Memory B cell (primary cell): ENCODE measurements at places on chromosomes 6 and 20.

DNA sequence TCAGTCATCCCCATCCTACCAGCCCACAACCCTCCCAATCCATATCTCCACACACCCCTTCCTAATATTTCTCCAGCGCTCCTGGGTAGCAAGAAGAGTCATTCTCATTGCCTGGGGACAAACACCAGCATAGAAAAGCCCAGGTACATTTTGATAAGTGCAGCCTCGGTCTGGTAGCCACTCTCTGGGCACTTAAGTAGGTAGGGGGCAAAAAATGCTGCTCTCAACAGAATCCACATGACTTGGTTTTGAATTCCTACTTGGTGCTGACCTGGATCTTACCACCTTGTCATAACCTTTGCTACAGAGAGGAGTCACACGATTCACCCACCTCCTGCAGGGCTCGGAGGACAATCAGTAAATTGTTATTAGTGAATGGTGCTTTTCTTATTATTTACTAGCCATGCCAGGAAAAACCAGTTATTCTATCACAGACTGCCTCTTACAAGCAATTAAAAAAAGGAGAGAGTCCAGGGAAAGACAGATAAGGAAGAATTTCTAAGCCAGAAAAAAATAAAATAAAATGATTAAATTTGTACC is 249.1 kb downstream of the LY86 start:
- DNase-seq: no peak

DNA sequence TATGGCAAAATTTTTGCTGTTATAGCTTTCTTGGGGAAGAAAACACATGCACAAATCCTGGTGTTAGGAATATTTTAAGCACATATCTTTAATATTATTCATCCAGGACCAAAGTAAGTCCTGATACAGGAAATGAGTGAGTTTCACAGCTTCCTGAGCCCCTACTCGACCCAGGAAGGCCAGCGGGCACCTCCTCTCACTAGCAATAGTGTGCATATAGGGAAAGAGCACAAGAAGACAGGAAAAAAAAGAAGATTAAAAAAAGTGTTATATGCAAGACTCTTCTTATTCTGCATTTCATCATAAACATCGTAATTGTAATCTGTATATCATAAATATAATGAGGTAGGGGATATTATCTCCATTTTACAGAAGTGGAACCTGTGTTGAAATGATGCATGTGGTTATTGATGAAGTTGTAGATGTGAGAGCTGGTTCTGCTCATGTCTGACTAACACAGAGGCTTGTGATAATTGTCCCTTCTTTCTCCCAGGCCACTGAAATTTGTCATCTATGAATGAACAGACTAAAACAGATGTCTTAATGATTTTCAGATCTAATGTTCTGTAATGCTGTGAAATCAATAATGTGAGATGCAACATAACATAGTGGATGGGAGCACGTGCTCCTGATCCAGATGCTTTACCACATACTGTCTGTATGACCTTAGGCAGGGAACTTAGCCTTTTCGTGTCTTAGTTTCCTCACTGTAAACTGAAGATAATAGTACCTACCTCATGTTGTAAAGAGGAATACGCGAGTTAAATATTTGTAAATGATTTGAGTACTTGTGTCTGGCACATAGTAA is 101.2 kb downstream of the MYO6 start:
- no peak for DNase-seq

- no peak for DNase-seq
Observed at GRCh38 chr6:30891816-30892538, 7.7 kb downstream of the DDR1 start.

DNA sequence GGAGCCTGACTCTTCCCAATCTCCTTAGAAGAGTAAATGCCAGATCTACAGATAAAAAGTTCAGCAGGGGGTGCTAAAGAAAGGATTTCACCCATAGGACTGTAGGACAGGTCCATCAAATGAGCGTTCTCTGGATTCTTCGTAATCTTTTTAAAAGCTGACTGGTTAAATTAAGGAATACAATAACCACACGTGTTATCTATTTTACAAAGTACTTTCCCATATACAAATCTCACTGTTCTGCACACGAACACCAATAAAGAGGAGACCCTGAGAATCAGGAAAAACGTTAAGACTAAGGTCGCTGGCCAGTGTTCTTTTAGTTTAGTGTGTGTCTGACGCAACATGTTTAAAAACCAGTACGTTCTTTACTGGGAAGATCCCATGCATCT is 542 bp downstream of the TUBE1 start:
- no peak for DNase-seq

- DNase-seq: no peak
Observed at GRCh38 chr20:17169585-17170136, 57.2 kb upstream of the PCSK2 start.

DNA sequence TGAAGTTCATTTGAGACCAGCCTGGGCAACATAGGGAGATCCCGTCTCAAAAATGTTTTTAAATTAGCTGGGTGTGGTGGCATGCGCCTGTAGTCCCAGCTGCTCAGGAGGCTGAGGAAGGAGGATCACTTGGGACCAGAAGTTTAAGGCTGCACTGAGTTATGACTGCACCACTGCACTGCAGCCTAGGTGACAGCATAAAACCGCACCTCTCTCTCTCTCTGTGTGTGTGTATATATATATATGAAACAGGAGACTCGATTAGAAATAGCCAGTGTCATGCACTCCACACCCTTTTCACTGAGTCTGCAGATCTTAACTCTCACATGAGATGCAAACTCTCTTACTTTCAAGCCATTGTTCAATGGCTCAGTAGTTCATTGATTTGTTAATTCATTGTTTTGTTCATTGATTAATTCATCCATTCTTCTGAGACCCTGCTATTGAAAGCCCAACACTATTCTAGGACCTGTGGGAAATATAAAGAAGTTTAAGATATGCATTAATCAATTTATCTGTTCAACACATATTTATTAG is 52.4 kb upstream of the MRPS10 start:
- no peak for DNase-seq

DNA sequence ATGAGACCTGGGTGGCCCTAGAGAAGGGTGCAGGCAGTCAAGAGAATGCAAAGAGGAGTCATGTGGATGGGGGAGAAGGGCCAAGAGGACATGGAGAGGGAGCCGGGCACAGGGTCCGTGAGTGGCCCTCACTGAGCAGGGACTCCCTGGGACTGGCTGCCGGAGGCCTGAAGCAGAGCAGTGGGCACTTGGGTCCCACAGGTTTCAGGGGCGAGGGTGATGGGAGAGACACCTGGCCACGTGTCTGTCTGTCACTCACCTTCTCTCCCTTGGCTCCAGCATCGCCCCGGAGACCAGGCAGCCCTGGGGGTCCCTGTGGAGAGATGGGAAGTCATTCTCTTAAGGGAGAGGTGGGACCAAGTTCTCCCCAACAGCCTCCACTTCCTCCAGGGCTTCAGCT is 25.5 kb downstream of the COL11A2 start:
- DNase-seq: no peak
